ENCODE measurements at places on chromosomes 5 and 9.

- DNase-seq: no peak
Observed at GRCh38 chr5:72141440-72142355, 34.4 kb downstream of the MAP1B start.

GRCh38 chr5:67291066-67291465 lies 94.5 kb upstream of the CD180 start:
- no peak for DNase-seq

GRCh38 chr5:112995764-112996618 lies 19.4 kb downstream of the DCP2 start:
- DNase-seq: peak; percentile 43

- no peak for DNase-seq
Observed at GRCh38 chr5:89351222-89351621, 468.2 kb upstream of the MEF2C start.

DNA sequence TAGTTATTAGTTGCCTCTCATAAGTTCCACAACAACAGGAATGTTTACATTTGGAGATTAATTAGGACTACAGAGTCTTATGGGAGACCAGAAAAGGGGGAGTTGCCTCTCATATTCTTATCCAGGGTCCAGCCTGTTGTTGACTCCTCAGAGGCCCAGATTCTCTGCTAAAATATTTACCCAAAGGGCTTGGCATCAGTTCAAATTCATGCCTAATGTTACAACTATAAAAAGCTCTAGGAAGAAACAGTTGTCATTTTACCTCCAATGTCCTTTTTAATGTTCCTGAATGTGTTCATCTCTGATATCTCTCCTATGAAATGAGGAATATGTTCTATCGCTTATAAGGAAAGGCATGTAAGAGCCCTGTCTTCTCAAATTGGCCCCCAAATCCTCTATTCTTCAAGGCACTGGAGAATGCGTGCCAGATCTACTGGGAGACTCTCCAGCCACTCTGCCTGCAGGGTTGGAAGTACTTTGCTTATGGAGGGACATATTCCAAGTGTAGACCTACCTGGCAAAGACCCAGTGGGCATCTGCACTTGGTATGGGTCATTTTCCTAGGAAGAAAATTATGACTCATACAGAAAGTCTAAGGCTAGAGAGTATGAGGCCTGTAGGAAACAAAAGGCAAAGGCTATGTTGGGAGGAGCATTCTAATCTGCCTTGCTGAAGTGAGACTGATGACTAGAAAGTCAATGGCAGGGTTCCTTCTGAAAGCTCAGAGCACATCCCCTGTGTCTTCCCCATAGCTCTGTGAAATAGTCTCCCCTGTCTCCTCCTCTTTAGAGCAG lies 192.6 kb downstream of the ESM1 start:
- no peak for DNase-seq

All from stimulated activated CD4-positive, alpha-beta T cell treated with anti-CD3 and anti-CD28 coated beads, TNF-alpha, amount 100 ng/mL, for 48 hours (primary cell).